ENCODE measurements at places on chromosomes 7 and 10.

- no peak for DNase-seq
Measured at GRCh38 chr10:17229717-17229966, 1.6 kb downstream of the VIM start.

DNA sequence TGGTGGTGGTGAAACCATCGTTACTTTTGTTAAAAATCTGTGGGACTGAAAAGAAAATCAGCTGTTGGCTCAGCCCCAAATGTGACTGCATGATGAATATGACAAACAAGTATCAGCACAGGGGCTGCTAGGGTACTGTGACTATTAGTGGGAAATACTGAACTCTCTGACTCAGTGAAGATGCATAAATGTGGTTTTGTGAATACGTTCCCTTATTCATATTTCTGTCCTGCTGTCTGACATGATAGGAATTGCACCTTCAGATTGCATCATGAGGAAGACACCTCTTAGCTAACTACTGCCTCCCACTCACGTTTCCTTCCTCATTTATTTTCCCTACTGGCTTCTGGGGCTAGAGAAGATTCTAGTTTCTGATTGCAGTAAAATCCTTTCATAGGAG, 1.4 kb downstream of the CLEC5A start:
- no peak for DNase-seq

GRCh38 chr7:87223666-87224065, 4.1 kb upstream of the TMEM243 start:
- no peak for DNase-seq

DNA sequence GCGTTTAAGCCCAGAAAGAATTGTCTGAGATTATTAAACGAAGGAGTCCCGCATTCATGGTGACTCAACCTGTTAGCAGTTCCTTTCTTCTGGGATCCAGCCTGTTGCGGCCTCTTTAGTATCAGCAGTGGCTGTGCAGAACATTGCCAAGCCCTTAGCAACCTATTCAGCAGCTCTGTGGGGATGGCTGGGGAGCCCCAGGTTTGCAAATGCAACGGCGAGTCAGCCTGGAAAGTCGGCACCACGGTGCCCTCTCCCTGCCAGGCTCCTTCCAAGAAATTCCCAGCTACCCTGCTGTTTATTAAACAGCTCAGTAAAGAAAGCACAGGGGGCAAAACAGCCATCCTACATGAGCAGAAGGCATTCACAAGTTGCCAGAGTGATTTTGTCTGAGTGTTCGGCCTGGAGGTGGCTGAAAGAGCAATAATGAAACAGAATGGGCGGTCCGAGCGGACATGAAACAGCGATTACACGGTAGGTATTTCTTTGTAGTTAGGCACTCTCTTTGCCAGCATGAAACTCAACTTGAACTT, 198.3 kb downstream of the BAMBI start:
- DNase-seq: no peak

- no peak for DNase-seq
Measured at GRCh38 chr10:24695452-24695851, 28.2 kb downstream of the ARHGAP21 start.

- DNase-seq: no peak
Measured at GRCh38 chr10:4576206-4576605, 249.8 kb upstream of the AKR1E2 start.

- DNase-seq: no peak
Measured at GRCh38 chr7:152145853-152146466, 120.5 kb downstream of the GALNT11 start.

DNA sequence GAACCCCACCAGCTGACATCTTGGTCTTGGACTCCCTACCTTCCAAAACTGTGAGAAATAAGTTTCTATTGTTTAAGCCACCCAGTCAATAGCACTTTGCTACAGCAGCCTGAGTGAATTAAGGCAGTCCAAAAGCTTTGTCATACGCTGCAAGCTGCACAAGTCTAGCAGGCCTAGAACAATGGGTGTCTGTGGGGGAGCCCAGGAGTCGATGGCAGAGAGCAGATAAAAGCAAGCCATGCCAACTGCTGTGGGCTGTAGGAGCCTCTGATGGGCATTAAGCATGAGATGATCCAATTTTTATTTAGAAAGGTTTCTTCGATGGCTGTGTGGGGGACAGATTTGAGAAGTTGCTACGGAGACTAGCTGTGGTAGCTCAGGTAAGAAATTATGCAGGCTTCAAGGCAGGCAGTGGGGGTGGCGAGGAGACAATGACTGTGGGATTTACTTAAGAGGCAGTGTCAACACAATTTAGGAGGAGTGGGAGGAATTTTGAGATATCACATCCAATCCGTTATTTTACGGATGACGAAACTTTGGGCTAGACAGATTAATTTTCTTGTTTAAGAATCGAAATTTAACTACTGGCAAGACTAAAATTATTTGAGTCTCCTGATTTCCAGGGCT, 110.4 kb downstream of the NRCAM start:
- no peak for DNase-seq

DNA sequence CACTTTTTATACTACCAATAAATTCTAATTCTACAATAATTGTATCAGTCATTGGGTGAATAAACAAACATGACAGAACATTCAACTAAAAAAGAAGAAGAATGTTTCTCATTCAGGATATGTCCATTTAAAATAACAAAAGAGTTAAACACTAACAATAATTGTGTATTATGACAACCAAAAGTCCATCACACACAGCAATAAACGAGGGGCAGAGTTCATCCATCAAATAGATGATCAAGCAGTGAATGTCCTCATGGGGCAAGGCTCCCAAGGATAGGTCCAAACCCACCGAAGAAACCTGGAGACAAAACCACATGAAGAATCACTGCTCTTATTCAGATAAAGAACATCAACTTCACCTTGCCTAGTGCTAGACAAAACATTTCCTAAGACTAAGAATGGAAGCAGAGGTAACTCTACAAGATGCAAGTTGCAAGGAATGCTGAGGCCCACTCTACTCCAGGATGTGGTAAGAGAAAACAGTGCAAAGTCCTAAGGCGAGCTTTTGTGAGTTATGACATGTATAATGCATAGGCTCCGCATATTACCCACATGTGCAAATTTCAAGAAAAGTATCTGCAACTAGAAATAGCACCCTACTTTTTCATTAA, 115.1 kb downstream of the PARD3 start:
- no peak for DNase-seq

- no peak for DNase-seq
Measured at GRCh38 chr7:156478486-156478885, 162.1 kb upstream of the RNF32 start.

GRCh38 chr7:92750447-92750839, 85.9 kb downstream of the CDK6 start:
- no peak for DNase-seq

DNA sequence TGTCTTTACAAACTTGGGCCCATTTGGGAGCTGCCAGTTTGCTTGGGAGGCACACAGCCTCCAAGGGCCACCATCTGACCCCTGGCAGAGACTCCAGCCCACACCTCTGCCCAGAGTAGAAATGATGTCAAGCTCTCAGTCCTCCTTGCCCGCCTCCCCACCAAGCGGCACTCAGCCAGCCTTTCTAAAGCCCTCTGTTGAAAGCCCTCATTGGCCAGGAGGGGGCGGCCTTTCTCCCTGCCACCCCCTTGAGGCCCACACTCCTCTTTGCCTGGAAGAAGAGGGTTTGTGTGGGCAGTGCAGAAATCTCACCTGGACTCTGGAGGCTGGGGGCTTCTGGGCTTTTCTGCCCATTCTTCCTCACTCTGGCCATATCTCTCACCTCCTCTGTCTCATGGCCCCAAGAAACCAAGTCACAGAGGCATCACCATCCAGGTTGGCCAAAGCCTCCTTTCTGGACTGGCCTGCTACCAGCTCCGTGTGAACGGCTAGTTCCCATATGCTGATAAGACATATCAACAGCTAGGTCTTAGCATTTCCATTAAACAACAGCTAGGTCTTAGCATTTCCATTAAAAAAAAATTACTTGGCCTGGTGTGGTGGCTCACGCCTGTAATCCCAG, 36.1 kb downstream of the UBTD1 start:
- DNase-seq: peak; percentile 14

- no peak for DNase-seq
Measured at GRCh38 chr7:44615149-44615611, 8.8 kb downstream of the OGDH start.

DNA sequence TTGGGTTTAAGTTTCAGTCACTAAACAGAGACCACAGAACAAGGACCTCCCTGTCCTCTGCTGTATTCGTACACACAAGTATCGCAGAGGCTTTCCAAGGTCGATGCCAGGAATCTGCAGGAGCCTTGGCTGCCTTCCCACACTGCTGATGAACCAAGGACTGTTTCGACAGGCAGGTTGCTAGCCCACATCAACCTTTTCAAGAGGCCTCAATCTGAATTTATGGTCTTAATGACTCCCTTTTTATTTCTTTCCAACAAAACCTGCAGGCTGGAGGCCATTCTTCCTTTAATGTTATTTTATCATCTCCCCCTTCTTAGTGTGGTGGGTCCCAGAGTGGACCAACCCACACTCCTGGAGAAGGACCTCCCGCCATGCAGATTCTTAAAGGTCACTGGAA, 45.6 kb downstream of the JCAD start:
- DNase-seq: no peak

Data from stimulated activated CD4-positive, alpha-beta T cell treated with anti-CD3 and anti-CD28 coated beads, Interleukin-12 subunit alpha, Interleukin-12 subunit beta, amount 100 ng/mL, for 24 hours (primary cell).